ENCODE measurements at places on chromosomes 2 and 18. TPM values are rescaled to one million over a fixed set of nuclear protein-coding genes. Genes with fewer than 3 reads are reported as not detected.
A peak's percentile ranks its signal among the peaks of the same experiment; 100 is the strongest.

- no peak for DNase-seq
These were observed 118.8 kb downstream of the SH3RF3 start for GRCh38 chr2:109247812-109248211.

- DNase-seq: no peak
These were observed 390.7 kb downstream of the TMEM182 start for GRCh38 chr2:103152556-103152955.

GRCh38 chr2:206482123-206482522, 38.8 kb downstream of the ADAM23 start:
- no peak for DNase-seq

The GALNT14 gene
- total RNA-seq: 47.3 TPM

DNA sequence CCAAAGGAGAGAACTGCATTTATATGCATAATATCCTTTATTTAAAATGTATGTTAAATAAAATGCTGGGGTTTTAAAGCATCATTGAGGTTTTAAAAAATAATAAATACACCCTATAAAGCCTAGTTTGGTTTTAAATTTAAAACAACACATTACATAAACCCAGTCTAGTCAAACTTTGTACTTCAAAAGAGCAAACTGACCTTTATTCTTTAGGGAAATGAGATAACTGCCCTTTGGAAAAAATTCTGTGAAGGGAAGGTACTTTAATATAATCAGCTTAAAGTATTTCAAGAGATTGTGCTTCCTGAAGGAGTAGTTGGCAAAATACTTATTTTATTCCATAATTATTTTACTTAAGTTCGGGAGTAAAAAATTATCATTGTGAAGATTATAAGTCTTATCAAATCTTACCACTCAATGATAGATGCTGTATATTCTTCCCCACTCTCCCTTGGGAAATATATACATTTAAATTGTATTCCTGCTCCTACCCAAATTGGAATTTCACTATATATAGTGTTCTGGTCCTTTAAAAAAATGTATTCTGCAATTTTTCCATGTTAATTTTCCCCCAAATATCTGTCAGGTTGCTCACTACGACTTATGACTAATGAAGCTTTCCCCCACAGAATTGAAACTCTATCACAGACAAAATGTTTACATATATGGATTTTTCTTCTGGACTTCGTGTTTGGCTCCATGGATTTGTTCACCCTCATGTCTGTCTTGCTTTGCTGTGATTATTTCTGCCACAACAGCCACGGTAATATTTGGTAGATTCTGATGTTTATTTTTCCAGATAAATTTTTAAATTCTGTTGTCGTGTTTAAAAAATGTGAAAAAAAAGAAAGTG, 42.1 kb downstream of the ZC3H6 start:
- no peak for DNase-seq

GRCh38 chr2:180872255-180872654, 108.2 kb upstream of the UBE2E3 start:
- DNase-seq: no peak

DNA sequence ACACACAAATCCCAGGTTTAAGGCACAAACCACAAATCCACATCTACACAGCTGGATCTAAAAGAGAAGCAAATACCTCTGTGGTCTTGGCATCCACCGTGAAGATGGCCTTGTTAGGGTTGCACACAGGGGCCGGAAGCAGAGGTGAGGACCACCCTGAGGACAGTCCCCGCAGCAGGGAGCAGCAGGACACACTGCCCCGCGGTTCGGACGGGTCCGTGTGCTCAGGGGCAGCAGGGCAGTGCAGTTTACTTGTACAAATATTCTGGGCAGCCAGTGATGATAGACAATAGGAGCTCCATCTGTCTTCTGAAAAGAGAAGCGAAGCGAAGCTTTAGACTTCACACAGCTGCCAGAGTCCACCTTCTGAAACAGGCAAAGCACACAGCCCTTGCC, 8.8 kb downstream of the PASK start:
- no peak for DNase-seq

DNA sequence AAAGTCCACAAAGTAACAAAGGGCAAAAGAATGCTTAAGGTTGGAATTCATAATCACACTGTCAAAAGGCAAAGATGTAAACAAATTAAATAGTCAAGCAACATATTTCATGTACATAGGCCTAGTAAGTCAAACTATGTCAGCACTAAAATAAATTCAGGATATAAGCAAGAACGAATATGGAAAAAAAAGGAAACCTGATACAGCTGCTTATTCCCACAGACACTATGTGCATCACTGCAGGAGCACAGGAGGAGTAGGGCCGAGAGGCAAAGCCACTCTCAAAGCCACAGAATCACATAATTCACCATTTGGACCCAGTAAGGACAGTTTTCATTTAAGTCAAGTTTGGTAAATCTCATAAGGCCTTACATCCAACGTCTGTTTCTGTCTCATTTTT, 116.6 kb downstream of the SATB2 start:
- DNase-seq: no peak

DNA sequence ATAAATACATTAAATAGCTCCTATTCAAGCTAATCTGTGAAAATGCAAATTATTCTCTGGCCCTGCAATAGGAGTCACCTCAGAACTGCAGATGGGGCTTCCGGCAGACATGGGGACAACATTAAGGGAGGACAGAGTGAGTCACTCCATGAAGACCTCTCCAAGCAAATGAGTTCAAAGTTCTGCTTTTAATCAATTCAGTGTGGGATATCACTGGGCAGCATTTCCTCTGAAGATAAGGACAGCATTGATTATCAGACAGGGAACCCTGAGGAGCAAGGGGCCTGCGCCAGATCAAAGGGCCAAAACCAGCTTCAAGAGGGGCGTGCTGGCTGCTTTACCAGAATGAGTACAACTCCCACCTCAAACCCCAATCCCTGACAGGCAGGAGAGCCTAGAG, 356.9 kb upstream of the KLHL29 start:
- DNase-seq: no peak

- no peak for DNase-seq
These were observed 188.7 kb downstream of the MBD5 start for GRCh38 chr2:148209603-148210002.

- DNase-seq: no peak
These were observed 57.5 kb downstream of the PIAS2 start for GRCh38 chr18:46859855-46860254.

GRCh38 chr18:8620845-8621244, 11.6 kb downstream of the RAB12 start:
- no peak for DNase-seq

The NT5DC4 gene
- not detected for total RNA-seq

The HYCC2 gene
- total RNA-seq: 6.9 TPM

The SERPINB3 gene
- total RNA-seq: not detected

- no peak for DNase-seq
These were observed 1130.2 kb downstream of the DSC3 start for GRCh38 chr18:29912351-29912750.

GRCh38 chr2:28326881-28327505, 65.7 kb upstream of the FOSL2 start:
- no peak for DNase-seq

DNA sequence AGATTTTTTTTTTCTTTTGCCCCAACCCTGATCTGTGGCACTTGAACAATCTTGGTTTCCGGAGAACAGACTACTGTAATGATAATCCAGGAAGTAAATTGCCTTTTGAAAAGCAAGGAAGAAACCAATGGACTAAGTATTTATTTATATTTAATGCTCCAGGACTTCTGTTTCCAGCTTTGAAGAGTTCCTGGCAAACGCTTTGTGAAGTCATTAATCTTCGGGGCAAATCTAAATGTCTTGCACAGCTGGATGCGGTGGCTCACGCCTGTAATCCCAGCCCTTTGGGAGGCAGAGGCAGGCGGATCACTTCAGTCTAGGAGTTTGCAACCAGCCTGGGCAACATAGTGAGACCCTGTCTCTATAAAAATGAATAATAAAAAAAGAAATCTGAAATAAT, 135.1 kb upstream of the GATA6 start:
- DNase-seq: no peak

The PLB1 gene
- 0.82 TPM for total RNA-seq

DNA sequence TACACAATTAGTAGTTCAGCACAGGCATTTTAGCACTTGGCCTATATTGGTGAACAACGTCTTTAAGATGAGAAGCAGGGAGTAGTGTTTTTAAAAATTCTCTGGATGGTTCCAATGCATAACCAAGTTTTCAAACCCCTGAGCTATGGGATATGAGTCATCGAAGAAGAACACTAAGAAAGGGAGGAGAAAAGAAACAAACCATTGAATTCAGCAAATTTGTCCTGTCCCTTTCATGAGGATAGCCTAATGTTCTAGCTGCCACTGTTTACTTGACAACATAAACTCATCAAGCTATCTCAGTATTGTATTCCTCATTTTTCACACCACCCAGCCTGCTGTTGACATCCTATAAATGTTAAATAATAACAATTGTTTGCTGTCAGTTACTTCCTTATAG, 158.0 kb downstream of the BARD1 start:
- no peak for DNase-seq

The RGPD8 gene
- 7.7 TPM for total RNA-seq

DNA sequence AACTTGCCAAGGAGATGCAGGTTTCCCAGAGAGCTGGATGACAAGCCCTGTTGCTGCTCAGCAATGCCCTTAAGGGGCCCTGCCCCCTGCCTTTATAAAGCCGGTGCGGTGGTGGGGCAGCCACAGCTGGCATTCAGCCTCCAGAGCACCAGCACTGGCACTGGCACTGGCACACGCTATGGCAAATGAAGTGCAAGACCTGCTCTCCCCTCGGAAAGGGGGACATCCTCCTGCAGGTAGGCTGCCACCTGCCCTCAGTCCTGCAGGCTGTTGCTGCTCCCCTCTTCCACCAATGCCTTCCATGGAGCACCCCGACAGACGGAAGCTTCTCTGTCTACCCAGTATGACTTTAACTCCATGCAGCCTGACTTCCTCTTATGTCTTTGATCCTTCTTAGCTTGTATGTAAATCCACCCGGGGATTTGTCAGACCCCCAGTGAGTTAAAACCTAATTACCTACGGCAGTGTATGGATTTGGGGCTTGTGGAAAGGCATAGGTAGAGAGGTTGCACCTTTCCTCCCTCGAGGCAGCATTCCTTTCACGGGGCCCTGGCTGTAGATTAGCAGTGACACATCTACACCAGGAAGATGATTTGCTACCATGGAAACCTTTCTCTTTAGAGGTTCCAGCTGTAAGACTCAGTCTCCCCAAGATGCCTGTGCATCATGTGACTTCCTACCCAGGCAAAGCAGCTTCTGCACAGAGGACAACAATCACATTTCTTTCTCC, at the start of gene DAPL1:
DAPL1 (plus strand) TSS at position 123 of the 730 bp plus-strand sequence; CDS start at position 179, 56 bp downstream.
- DNase-seq: no peak

DNA sequence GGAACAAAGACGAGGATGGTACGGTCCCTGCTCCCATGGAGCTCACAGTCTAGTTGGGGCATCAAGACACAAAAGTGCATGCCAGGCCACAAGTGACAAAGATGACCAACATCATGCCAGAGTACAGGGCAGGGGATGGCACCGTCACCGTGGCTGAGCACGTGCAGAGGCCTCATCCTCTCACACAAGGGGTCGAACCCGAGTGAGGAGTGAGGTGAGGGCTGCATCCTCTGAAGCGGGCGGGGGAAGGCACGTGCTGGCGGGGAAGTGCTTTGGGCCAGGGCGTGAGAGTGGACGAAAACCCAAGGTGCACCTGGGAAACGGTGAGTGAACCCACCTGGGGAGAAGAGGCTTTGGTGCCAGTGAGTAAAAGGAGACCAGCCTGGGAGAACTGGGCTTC, 41.0 kb downstream of the MRPL35 start:
- no peak for DNase-seq

GRCh38 chr18:13450289-13451212, 232.0 kb downstream of the LDLRAD4 start:
- DNase-seq: no peak

- DNase-seq: no peak
These were observed 4.7 kb upstream of the IL1R2 start for GRCh38 chr2:101986804-101987740.

- DNase-seq: no peak
These were observed 144.7 kb downstream of the PHLPP1 start for GRCh38 chr18:62860062-62860461.

- no peak for DNase-seq
These were observed 134.5 kb downstream of the FBXO15 start for GRCh38 chr18:74012954-74013630.

GRCh38 chr2:68931799-68932198, 20.9 kb downstream of the GKN2 start:
- DNase-seq: no peak

DNA sequence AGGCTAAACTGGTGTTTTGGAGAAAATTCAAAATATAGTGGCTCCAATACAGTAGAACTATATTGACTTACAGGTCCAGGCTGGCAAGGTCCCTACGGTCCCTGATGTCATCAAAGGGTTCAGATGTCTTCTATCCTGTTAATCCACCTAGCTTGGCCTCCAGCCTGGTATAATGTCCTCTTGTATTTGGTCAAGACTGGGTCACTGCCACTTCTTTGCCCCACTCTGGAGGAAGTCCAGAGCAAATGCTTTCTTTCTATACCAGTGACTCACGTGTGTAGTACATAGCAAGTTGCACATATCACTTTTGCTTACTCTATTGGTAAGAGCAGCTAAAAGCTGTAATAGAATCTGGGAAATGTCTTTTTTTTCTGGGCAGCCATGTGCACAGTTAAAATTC, 80.8 kb downstream of the LCLAT1 start:
- DNase-seq: no peak

GRCh38 chr2:238703053-238703415, 144.9 kb upstream of the TWIST2 start:
- DNase-seq: no peak

The TRAK2 gene
- total RNA-seq: 27.5 TPM

DNA sequence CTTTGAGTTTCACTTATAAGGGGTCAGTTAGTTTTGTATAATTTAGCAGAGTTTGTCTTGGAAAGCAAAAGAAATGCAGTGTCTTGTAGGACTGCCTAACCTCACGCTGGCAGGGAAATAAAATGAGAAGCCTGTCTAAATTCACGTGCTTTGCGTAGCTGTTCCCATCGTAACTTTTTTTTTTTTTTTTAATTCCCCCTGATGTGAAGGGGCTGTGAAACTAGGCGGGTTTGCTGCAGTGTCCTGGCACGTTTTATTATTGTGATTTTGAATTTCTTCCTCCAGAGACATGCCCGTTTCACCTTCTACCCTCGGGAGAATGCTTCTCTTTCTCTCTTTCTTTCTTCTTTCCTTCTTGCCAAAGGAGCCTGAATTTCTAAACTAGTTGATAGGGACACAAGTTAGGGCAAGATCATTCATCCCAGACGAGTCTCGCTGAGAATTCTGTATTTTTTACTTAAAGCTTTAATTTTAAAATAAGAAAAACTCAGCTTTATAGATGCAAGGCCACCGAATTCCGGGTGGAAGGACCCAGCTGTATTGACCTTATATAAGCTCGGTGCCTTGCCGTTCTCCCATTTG, 2.3 kb downstream of the MEIS1 start:
- DNase-seq: no peak

- peak; percentile 82 for DNase-seq
These were observed 46.4 kb upstream of the BZW1 start for GRCh38 chr2:200765139-200765951.

- no peak for DNase-seq
These were observed 1342.0 kb upstream of the ZEB2 start for GRCh38 chr2:145861940-145862339.

DNA sequence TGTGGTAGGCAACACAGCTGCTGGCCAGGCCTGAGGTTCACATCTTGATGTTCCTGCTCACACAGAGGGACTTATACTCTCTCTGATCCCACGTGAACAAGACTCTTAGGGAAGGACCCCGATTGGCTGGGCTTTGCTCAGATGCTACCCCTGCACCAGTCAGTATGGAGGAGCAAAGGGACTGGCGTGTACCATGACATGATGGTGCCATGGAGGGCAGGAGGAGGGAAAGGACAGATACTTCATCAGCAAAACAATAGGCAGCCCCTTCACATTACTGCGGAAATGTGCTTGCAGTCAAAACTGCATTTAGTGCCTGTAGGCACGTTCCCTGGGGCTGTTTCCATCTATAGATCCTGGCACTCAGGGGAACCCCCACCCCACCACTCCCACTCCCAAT, 42.7 kb downstream of the ZFP36L2 start:
- DNase-seq: no peak

Data from kidney epithelial cell (primary cell).